ENCODE measurements at places on chromosomes 12 and 14.

DNA sequence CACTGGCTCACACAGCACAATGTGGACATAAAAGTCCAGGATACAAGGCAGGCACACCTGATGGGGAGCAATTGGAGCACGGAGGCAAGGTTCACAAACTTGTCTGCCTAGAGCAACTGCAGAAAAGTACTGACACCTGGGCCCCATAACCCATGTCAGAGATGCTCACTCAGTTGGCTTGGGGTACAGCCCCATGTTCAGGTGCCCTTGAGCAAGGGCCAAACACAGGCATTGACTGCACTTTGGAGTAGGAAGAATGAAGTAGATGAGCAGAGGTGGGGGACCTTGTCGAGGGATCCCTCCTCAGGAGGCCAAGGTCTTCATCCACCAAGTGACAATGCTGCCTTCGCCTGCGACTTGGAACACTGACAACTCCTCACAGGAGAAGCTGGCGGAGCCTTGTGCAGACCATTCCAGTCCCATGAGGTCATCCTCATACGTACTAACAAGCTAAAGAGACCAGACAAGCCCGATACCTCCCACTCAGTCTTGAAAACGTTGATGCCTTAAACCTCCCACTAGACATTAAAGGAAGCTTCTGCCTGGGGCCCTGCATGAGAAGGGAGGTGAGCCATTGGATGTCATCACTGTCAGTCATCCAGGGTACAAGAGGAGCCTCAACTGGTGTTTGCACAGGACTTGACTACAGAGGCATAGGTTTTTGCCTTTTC is 42.5 kb upstream of the C14orf180 start:
- DNase-seq, result peak; percentile 63
- peaks cover 22% of the 10 kb centered on the region for H3K27me3 ChIP-seq
- H3K4me3 ChIP-seq, result no peak overlapping the region
- H3K4me1 ChIP-seq, result no peaks in the 10 kb centered on the region

DNA sequence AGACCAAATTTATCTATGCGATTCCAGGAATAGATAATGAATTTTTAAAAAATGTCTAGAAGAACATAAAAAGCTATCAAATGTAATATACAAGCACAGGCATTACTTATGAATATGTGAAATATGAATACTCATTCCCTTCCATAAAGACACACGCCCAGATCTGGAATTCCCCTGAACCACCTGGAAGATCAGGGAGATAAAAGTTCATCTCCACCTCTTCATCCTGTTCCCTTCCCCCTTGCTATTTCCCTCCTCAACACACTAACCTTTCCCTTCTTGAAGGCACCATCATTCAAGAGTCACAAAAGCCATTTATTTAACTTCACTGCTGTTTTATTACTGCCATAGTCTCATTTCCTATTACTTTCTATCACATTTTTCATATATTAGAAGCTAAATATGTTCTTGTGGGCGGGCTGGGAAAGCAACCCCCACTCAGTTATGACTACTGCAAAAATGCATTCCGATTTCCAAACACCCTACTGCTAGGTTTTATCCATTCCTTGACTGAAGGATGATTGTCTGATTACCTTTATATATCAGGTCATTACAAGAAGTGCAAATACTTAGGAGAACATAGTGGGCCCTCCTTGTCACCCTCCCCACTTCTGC is 16.1 kb downstream of the FGD6 start:
- peak overlapping the region; percentile 7 for H3K4me3 ChIP-seq
- peak overlapping the region; percentile 62 for H3K27ac ChIP-seq
- H3K27me3 ChIP-seq, result no peaks in the 10 kb centered on the region
- H3K4me1 ChIP-seq, result peaks cover 47% of the 10 kb centered on the region
- peaks cover 17% of the 10 kb centered on the region for H3K36me3 ChIP-seq
- DNase-seq, result no peak

GRCh38 chr12:92297932-92298696 is 152.5 kb upstream of the BTG1 start:
- H3K27me3 ChIP-seq, result no peaks in the 10 kb centered on the region
- DNase-seq, result no peak
- peaks cover 12% of the 10 kb centered on the region for H3K4me1 ChIP-seq
- no peaks in the 10 kb centered on the region for H3K36me3 ChIP-seq

DNA sequence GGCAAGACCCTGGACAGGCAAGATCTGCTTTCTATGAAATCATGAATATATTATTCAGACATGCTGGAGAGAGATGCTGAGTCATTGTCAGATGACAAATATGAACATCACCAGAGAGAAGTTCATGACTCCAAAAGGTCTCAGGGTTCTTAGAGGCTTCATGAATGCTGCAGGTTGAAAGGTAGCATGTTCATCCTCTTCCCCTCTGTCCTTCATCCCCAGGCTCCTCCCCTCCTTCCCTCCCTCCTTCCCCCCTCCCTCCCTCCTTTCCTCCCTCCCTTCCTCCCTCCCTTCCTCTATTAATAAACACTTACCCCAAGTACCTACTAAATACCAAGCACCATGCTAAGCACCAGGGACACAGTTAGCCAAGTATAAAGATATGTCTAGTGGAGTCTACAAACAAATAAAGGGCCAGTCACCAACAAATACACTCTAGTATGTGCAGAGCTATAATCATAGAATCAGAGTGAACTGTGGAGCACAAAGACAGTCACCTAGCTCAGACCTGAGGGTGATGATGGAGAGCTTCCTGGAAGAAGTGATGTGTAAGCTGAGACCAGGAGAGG is 46.2 kb downstream of the RPH3A start:
- no peak for DNase-seq
- H3K36me3 ChIP-seq, result no peaks in the 10 kb centered on the region
- H3K4me3 ChIP-seq, result no peak overlapping the region
- H3K27ac ChIP-seq, result no peak overlapping the region
- H3K4me1 ChIP-seq, result no peaks in the 10 kb centered on the region

- H3K27me3 ChIP-seq, result no peaks in the 10 kb centered on the region
- no peak overlapping the region for H3K27ac ChIP-seq
- no peak overlapping the region for H3K4me3 ChIP-seq
- H3K36me3 ChIP-seq, result peaks cover 5% of the 10 kb centered on the region
Observed at GRCh38 chr14:45156067-45156466, 20.3 kb downstream of the FANCM start.

- no peaks in the 10 kb centered on the region for H3K36me3 ChIP-seq
- no peak overlapping the region for H3K27ac ChIP-seq
- no peak for DNase-seq
- H3K4me3 ChIP-seq, result no peak overlapping the region
- no peaks in the 10 kb centered on the region for H3K27me3 ChIP-seq
Observed at GRCh38 chr12:43158126-43158525, 393.9 kb downstream of the ADAMTS20 start.
